Liver (tissue), 10 donors: ENCODE measurements at places on chromosomes 7 and 10. TPM values are rescaled to one million over a fixed set of nuclear protein-coding genes. Genes with fewer than 3 reads are reported as not detected.

- no peak for DNase-seq
These were observed 103.2 kb downstream of the IQUB start for GRCh38 chr7:123431075-123431614.

- no peak for DNase-seq
These were observed 38.6 kb upstream of the MXI1 start for GRCh38 chr10:110168601-110169481.

- DNase-seq, result no peak
These were observed 414.7 kb upstream of the SEMA3C start for GRCh38 chr7:81333536-81333935.

GRCh38 chr10:12051241-12051640 lies 8.6 kb upstream of the UPF2 start:
- DNase-seq, result no peak

DNA sequence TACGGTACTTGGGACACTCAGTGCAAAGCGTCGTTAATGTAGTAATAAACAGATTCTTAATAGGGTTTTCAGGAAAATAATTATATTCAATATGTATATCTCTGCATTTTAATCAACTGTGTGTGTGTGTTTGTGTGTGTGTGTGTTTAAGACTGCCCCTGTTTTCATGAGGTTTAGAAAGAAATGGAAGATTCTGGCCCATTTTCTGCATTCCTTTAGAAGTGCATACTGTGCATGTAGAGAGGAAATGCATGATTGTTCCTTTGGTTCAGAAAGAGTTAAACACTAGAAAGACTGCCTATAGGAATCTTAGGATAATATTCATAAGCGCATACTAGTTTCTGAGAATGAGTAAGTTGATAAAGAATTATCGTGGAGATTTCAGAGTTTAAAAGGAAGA lies 975 bp downstream of the CNTNAP2 start:
- no peak for DNase-seq

GRCh38 chr7:11232462-11232861 lies 258.8 kb downstream of the PHF14 start:
- DNase-seq, result no peak

DNA sequence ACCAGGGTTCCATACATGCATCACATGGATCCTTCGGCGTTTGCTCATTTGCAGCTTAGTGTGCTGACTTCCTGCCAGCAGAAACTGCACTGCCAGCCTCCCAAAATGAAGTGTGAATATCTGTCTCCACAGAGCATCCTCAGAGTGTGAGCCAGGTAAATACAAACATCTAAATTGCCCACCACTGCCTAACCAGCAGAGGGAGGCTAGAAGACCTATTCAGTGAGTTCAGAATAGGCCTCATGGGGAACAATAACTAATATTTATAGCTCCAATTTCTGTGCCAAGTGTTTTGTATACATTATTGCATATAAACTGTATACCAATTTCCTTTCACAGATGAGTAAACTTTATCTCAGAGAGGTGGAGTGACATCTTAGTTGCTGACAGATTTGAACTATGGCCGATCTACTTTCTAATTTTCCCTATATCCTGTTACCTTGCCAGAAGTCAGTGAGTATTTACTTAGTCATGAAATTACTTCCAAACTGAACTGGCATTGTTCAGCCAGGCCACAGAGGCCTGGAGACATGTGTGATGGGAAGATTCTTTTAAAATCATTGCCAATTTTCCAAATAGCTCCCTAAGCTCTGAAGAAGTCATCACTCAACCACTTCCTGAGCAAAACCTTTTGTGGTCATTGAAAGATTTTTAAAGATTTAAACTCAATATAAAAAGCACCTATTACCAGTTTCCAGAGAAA lies 926.5 kb upstream of the GHITM start:
- DNase-seq, result no peak

DNA sequence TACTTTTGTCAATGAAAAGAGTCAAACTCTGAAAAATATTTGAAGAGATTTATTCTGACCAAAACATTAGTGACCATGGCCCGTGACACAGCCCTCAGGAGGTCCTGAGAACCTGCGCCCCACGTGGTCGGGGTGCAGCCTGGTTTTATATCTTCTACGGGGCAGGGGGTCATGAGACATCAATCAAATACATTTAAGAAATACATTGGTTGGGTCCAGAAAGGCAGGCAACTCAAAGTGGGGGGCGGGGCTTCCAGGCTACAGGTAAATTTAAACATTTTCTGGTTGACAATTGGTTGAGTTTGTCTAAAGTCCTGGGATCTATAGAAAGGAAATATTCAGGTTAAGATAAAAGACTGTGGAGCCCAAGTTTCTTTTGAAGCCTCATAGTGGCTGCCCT lies 34.8 kb upstream of the BNIP3 start:
- DNase-seq, result no peak

GRCh38 chr10:69413221-69413865 lies 3.4 kb downstream of the TACR2 start:
- DNase-seq, result peak; percentile 50

DNA sequence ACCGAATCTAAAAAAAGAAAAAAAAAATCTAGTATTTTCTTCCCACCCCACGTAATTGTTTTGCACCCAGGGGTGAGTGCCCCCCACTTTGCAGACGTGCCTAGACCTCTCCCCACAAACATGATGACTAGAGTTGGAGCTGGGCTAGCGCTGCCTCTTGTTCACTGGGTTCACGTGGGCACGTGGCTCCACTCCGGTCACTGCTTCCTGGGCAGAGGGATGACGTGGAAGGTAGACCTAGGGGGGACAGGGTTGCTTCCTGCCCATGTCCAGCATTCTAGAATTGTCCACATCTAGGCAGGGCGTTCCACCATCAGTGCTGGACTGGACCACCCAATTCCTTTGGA lies 861 bp upstream of the LIMK1 start:
- no peak for DNase-seq

- no peak for DNase-seq
These were observed 44.1 kb downstream of the MYOF start for GRCh38 chr10:93437946-93438612.

GRCh38 chr10:57420881-57421280 lies 846.8 kb downstream of the IPMK start:
- DNase-seq, result no peak

DNA sequence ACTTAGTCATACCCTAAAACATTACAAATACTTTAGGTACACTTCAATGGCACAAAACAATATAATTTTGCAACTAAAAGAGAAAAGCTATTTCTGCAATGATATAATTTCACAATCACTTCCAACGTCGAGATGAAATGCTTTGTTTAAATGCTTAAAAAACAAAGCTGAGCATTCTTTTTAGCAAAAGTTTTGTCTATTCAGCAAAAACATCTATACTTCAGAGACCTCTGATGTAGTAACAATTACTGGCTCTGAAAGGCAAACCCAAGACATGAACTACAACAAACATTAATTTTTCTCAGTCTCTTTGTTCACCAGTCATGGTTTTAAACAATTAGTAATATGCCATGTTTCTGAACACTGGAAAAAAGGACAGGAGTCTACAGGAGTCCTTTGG lies 16.4 kb downstream of the OAT start:
- DNase-seq, result no peak

DNA sequence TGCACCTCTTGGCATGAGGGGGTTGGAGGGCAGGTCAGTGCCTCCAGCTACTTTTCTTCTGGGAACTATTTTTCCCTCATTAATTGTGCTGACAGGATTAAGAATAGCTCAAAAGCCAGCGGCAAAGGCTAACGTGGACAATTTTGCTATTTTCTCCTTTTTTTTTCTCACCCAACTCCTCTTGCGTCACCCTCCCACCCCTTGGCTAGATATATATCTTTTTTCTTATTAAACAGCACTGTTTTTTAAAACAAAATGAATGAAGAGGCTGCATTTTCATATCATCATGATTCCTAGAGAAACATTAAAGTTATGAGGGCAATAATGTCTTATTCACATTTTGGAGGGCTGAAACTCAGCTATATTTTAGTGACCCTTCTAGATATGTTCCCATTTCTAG lies 251.8 kb upstream of the NFE2L3 start:
- DNase-seq, result no peak

- no peak for DNase-seq
These were observed 23.4 kb upstream of the SLC29A3 start for GRCh38 chr10:71295641-71296040.

DNA sequence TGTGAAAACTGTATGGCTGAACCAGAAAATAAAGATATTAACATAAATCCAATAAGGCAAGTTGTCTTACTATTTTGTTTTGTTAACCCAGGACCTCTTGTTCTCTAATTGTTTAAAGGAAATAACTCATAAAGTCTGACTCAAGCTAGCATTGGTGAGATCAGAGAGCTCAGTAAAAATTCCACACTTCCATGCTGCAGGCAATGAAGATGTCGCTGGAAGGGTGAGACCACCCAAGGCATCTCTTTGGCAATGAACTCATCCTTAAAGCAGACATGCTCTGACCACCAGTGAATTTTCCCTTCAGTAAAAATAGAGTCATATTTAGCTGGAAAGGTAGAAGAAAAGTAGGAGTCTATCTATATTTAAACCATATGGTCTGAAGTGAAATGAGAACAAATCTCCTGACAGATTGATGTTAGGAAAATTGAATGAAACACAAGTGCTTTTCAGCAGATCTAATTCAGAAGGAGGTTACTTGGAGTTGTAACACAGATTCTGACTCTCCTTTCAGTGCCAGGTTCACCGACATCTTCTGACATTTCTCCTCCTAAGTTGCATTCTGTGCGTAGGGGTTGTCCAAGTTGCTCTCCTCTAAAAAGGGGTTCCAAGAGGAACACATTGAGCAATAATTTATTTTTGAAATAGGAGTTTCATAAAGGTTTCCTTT lies 32.8 kb upstream of the VIPR2 start:
- no peak for DNase-seq

GRCh38 chr10:114811862-114812261 lies 9.7 kb upstream of the FHIP2A start:
- no peak for DNase-seq

GRCh38 chr7:19413443-19413965 lies 268.3 kb upstream of the FERD3L start:
- DNase-seq, result no peak

- no peak for DNase-seq
These were observed 72.3 kb downstream of the HIBADH start for GRCh38 chr7:27590416-27590815.

DNA sequence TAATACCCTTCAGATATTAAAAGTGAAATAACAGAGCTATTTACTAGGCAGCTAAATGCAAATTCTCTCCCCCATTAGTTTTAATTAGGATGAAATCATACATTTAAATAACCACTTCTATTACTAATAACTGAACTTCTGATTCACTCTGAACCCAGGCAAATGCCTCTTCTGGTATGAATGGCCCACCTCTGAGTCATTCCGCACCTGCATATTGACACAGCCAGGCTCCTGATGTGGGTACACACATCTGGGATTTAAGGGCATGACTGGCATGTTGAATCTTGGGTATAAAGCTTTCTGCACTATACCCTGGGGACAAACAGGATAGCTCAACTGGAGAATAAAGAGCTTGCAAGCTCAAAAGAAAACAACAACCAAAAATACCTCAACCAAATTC lies 140.9 kb downstream of the AUTS2 start:
- DNase-seq, result no peak

DNA sequence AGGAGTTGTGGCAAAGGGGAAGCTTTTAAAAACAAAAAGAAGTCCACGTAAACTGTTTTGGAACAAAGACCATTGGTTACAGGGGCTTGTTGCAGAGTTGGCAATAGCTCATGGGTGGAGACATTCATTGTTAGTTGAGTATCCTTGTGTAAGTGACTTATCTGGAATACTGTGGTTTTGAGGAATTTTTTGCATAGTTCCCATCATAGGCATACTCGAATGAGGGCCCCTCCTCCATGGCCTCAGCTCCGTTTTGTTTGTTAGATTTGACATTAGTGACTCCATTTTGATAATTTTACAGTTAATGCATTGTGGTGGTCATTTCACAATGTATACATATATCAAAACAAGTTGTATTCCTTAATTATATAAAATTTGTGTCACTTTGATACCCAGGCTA lies 12.8 kb upstream of the SMKR1 start:
- no peak for DNase-seq

- DNase-seq, result no peak
These were observed 387.8 kb downstream of the GRID1 start for GRCh38 chr10:85978566-85979358.

- DNase-seq, result no peak
These were observed 14.9 kb downstream of the MICALL2 start for GRCh38 chr7:1444214-1444924.

- DNase-seq, result no peak
These were observed 278.5 kb upstream of the KLF14 start for GRCh38 chr7:131012477-131013031.

DNA sequence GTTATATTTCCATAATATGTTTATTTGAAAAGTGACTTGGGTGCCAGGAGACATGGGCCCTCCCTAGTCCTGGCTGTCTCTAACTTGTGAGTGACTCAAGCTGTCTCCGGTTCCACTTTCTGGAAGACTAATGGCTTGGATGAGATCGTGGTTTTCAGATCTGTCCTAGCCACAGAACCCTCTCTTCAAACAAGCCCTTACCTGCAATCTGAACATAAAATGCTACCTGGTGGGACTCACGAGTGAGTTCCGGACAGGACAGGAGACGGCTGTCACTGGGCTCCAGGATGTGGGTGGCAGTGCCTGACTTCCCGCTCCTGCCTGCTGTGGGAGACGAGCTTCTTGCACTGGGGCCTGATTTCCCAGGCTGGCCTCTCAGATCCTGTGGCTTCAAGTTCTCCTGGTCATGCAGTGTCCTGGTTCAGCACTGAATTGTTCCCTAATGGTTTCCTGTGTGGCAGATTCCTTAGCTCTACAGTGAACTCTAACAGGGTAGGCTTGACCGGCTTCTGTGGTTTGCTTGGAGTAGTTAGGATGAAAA lies 26.0 kb upstream of the PFKFB3 start:
- no peak for DNase-seq

- DNase-seq, result no peak
These were observed 146.3 kb downstream of the SEMA3E start for GRCh38 chr7:83502636-83503035.

DNA sequence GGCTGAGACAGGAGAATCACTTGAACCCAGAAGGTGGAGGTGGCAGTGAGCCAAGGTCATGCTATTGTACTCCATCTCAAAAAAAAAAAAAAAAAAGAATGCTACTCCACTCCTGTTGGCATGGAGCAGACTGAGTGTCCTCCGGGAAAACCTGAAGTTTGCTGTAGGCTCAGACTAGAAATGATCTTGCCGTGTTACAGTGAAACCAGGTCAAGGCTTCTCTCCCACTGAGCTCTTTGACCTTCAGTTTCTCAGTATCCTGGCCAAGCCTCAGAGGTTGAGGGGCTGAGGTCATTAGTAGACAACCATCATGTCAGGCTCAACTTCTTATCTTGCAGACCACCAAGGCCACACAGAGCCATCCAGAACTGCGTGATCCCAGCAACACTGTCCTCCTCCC lies 348.6 kb upstream of the ZNF32 start:
- no peak for DNase-seq

Gene LRRC18
- not detected for total RNA-seq

Gene SPDYE1
- not detected for total RNA-seq

Gene OPN1SW
- not detected for total RNA-seq

Gene AOAH
- total RNA-seq, result 7.2 TPM

Gene CCDC172
- total RNA-seq, result not detected

Gene ASIC3
- total RNA-seq, result 1.0 TPM

Gene NYAP1
- 0.08 TPM for total RNA-seq

Gene SFTPA2
- total RNA-seq, result 0.17 TPM

Gene LYZL2
- total RNA-seq, result not detected

Gene ING3
- 10.0 TPM for total RNA-seq

Gene FAM24B
- 2.0 TPM for total RNA-seq

Gene CPXM2
- 0.05 TPM for total RNA-seq

Gene NPFFR1
- total RNA-seq, result not detected
